Dorsolateral prefrontal cortex (tissue), 122 donors: ENCODE measurements at places on chromosomes 2 and 18.

GRCh38 chr2:198587741-198588140, 783.3 kb downstream of the PLCL1 start:
- no peak for DNase-seq

DNA sequence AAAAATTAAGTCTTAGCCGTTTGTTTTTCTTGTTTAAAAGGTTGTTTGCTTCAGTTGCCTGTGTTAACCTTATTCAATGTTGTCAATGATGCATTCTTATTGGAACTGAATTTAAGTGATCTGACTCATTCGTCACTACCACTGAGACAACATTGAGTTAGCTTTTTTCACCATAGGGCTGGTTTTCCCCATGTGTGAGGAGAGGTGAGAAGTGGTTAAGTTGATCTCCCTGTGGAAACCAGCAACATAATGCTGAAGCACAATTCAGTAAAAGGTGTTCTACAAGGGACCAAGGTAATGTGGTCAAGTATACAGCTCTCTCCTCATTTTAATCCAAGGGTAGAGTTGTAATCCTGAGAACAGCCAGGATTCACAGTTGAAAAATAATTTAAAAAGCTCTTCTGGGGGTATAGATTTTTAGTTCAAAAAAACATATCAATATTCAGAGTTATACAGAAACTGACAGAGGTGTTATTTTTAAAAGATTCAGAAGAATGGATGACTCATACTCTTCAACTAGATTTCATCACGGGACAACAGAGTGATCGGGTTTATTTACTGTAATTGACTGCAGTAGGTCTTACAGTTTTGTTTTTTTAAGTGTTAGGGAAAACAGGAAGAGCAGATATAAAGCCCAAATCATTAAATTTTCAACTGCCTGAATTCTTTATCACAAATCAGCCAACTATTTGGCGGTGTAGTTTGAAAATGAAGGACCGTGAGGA, 12.6 kb downstream of the NOP58 start:
- DNase-seq = no peak

GRCh38 chr18:23595591-23595990, 9.3 kb upstream of the NPC1 start:
- DNase-seq = no peak

DNA sequence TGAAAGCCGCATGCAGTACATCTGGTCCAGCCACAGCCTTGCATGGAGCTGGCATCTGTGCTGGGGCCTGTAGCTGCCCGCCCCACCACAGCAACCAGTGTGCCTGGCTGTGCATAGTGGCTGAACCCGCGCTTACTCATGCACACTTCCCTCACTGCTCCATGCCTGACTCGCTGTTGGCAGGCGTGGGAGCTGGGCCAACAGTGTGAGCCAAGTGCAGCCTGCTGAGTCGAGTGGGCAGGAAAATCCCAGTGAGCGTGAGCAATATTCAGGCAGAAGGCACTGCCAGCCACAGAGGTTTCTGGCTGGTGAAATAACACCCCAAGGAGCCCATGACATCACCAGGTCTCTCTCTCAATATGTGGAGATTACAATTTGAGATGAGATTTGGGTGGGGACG, 1674.1 kb upstream of the TMEFF2 start:
- DNase-seq = peak; percentile 29

DNA sequence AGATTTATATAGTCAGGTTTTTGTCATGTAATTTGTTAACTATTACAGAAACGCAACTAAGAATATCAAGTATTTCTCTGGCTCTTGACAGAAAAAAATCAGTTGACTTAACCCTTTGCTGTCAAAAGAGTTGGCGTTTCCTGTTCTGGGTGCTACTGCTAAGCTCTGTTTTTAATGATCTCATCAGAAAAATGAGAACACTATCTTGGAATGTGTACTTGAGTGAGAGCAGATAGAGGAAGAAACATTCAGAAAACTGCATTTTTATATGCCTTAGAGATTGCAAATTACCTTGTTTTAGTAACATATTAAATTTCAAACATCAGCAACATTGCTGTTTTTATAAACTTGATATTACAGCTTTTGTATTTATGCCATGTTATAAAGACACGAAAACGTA, 297.9 kb downstream of the RDH14 start:
- no peak for DNase-seq

DNA sequence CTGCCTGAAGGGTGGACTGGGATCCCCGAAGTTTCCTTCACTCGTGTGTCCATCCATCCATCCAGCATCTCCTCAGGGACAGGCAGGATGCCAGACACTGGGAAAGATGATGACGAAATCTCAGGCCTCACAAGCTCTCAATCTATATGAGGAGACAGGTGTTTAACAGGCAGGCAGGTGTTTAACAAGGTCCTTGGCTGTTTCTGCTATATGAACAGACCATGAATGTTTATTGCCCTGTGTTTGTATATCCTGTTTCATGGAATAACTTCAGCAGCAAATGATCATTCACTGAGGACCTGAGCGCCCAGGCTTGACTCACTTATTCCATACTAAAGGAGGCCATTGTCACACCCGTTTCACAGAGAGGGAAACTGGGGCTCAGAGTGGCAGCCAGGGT, 685.8 kb upstream of the HS6ST1 start:
- no peak for DNase-seq

- no peak for DNase-seq
These were observed 96.8 kb upstream of the FZD7 start for GRCh38 chr2:201936817-201937216.

DNA sequence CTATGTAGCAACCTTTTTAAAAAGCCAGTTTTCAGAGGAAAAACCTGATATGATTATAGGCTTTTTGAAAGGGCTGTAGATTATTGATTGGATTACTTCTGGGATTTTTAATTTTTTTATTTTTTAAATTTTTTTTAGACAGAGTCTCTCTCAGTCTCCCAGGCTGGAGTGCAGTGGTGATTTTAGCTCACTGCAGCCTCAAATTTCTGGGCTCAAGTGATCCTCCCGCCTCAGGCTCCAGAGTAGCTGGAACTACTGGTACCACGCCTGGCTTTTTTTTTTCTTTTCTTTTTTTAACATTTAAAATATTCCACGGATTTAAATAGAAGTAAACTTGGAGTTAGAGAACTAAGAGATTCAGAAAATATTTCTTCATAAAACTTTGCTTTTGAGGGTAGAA, 1.2 kb downstream of the MRPL19 start:
- no peak for DNase-seq

GRCh38 chr2:112035786-112036185, 19.3 kb upstream of the TMEM87B start:
- no peak for DNase-seq

GRCh38 chr2:165044505-165045303, 89.4 kb upstream of the SLC38A11 start:
- no peak for DNase-seq

DNA sequence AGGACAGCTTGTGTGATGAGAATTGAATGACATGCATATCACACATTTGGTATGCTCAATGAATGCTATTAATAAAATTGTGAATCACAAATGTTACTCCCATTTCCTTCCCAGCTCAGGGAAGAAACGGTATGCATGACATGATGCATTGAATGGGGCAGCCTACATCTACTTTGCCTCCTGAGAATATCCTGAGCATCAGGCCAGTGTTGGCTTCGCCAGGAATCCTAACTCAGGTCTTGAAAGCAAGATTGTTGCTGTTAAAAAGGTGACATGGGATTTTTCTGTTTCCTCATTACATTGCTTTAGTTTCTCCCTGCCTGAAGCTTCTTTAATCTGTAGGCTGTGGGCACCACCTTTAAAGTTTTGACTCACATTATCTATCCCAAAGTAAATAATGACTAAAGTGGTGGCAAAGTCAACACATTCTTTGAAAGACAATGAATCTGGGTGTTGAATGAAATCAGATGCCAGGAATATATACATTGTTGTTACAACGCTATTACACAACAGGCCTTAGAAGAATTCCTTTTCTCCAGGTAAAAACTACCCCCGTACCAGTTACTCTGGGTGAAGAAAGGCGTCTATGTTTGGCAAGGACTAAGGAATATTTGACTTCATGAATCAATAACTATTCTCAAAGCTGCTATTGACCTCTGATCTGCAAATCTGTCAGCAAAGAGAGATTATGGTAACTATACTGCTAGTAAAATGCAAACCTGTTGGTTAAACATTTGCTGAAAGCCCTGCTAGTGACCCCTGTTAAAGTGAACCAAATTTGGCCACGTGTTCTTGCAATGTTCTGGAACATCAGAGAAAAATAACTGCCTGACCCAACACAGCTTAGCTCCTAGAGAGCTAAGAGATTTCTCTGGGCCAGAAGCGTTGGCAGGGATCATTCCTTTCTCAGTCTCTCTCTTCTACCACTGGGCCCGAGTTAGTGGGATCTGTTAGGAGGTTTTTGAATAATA, 30.5 kb upstream of the NEDD4L start:
- DNase-seq = no peak

DNA sequence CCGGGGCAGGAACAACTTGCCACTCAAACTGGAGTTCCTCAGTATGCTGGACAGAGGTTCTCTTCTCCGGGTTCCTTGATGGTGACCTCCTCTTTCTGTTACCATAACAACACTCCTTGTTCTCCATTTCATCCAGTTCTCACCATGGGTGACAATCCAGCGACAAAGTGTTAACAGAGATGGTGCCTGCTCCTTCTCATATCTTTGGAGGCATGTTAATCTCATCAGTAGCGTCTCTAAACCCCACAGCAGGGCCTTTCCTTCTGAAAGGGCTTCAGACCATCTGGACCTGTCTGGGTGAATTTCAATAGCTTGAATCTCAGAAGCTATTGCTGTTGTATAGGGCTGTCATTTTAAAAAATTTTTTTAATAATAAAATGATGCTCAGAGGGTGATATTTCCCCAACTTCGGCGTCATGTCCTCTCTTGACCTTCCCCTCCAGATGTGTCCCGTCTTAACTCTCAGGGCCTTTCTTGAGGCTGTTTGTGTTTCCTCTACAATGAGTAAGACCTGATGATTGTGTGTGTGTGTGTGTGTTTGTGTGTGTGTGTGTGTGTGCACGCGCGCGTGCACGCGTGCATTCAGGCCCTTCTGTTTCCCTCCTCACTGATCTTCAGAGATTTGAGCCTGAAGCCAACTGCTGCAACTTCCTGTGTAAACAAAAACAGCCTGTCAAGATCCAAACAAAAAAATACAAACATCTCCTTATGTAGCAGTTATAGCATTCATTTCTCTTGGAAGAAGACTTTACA, 24.3 kb upstream of the CETN1 start:
- no peak for DNase-seq

GRCh38 chr2:31334311-31335026, 80.1 kb downstream of the XDH start:
- DNase-seq = no peak

- DNase-seq = no peak
These were observed 611 bp downstream of the TCF7L1 start for GRCh38 chr2:85133751-85134254.

DNA sequence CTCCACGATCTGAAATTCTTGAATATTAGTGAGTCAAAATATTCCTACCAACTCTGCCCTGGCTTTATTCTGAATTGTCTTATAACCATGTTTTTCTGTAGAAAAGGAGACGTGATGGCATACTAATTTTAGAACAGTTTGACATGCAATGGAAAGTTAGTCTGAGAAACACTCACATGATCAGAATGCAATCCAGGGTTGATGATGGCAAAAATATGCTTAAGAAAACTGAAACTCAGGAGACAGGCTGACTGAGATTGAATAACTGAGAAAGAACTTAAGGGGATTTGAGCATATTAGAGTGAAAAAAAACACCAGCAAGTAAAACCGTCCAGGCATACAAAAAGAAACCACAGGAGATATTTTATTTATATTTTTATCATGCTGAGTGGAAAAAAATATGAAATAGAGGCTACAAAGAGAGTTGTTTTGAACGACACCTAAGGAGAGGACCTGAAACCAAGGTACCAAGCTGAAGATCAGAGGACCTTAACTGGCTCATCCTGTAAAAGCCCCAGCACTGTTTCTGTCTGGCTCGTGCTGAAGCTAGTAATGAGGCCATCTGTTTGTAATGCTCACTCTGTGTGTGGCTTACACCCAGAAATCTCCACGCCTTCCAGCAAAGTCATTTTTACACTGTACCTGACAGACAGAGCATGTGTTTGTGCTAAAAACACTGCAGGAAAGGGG, 437.2 kb upstream of the PKDCC start:
- DNase-seq = no peak

DNA sequence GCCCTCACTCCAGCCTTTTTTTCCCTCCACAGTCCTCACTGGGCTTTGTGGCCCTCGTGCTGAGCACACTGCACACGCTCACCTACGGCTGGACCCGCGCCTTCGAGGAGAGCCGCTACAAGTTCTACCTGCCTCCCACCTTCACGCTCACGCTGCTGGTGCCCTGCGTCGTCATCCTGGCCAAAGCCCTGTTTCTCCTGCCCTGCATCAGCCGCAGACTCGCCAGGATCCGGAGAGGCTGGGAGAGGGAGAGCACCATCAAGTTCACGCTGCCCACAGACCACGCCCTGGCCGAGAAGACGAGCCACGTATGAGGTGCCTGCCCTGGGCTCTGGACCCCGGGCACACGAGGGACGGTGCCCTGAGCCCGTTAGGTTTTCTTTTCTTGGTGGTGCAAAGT, 39.4 kb downstream of the STEAP3 start:
- DNase-seq = no peak

- DNase-seq = no peak
These were observed 193.6 kb downstream of the MIB1 start for GRCh38 chr18:21933931-21934765.

GRCh38 chr2:126750506-126750905, 94.5 kb downstream of the GYPC start:
- DNase-seq = no peak

DNA sequence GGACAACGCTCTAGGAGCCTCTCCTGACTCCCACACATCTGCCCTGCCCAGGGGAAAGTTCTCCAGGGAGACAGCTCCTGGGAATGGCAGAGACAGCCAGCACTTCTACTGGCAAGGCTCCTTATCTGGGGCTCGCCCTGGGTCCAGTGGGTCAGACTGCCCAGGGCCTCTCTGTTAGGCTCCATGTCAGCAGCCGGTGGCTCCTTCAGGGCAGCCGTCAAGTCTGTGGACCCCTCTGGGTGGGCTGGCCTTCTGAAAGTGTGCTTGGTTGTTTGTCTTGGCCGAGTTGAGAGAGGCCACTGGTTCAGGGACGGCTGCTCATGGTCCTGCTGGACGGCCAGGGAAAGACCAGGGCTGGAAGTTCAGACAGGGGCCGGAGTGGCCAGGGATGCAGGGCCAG, 65.6 kb downstream of the RPIA start:
- DNase-seq = no peak

DNA sequence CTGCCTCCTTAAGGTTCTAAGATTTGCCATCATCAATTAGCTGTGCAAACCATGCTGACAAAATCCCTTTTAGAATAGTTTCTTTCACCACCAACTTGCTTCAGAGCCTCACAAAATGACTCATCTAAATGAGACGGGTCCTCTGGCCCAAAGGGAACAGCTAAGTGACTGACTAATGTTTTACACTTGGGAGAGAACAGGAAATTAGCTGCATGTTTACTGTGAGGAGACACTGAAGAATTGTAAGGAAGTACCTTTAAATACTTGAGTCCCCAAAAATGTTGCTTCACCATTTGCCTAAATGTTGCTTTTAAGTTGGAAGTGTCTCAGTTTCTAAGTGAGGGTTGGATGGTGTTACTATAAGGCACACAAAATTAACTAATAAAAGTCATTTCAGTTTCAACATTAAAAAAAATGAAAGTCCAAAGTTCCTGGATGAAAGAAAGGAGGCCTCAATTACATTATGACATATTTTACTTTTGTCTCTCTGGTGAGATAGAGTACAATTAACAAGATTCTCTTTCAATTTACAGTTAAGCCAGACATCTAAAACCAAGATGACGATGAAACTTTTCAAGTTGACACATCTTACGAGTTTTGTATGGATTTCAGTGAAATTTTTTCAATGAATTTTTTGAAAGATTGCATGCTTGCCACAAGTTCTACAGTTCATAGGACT, 229.1 kb upstream of the FN1 start:
- DNase-seq = no peak

GRCh38 chr2:108905176-108905575, 83.8 kb downstream of the EDAR start:
- no peak for DNase-seq
